ENCODE measurements at places on chromosomes 13 and 19.

DNA sequence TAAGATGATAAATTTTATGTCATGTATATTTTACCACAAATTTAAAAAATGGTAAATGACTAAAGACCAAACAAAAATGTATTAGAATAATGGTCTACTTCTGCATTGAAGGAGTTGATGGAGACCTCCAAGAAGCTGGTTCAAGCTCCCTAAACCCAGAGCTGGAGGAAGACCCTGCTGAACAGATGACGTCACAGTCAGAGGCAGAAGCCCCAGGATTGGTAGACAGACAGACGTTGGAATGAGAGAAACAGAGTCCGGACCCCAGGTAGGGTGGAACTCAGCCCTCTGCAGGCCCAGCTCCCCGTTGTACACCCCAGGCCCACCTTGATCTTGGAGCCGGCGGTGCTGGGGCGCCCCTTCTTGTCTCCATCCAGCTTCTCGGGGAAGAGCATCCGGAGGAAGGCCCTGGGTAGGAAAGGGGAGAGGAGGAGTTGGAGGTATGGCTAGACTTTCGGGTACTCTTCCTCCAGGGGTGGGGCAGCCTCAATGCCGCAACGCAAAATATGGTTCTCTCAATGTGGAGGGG, 25.7 kb upstream of the ZNF414 start:
- no peak for DNase-seq

GRCh38 chr13:59690857-59691500, 472.7 kb downstream of the DIAPH3 start:
- DNase-seq: no peak

GRCh38 chr13:46158983-46159382, 23.0 kb downstream of the LCP1 start:
- no peak for DNase-seq

DNA sequence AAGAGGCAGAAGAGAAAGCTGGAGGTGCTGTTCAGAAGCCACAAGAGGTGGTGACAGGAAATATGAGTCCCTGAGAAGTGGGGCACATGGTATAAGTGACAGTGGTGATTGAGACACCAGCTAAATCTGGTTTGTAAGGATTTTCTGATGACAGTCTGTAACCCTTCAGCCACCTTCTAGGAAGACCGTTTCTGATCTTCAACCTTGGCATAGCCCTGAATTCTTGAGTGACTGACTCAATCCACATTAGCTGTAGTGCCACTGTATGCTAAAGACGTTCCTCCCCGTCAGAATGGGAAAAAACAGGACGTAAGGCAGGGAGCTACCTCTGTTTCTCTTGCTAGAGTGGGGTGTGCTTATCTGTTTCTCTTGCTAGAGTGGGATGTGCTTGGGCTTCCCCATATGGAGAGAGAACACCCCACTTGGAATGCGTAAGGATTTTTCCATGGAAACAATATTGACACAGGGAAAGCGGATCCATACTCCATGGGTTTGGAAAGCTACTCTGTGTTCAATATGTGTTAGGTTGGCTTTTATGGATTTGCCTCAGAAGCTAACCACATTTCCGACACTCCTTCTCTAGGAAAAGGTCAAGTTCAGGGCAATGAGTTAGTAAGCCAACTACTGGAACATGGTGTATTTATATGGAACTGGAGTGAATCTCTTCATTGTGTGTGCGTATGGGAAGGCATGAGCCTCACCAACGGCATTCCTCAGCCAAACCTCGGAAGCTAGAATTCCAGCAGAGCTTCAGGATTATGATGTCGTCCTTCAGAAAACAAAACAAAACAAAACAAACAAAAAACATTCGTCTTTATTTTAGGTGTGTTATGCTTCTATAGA, 948.8 kb upstream of the SLC10A2 start:
- no peak for DNase-seq

DNA sequence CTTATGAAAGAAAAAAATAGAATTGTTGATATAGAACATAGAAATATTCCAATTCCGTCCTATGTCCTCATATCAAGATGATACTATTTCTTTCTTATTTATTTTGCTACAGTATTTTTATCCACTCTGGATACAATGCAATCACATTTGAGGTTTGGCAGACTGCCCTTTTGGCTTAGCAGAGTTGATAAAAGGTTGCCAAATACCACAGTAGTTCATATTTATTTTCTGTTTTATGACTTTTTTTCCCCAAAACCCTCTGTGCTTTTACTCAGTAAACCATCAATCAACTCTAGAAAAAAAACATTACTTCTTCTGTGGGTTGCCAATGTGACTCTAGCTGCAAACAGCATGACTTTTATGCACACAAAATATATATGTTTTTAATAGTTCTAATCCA, 424.5 kb downstream of the PCDH9 start:
- no peak for DNase-seq

- DNase-seq: no peak
Observed at GRCh38 chr13:71017607-71018006, 849.4 kb downstream of the DACH1 start.

GRCh38 chr13:48403913-48404312, 9.0 kb downstream of the LPAR6 start:
- DNase-seq: no peak

DNA sequence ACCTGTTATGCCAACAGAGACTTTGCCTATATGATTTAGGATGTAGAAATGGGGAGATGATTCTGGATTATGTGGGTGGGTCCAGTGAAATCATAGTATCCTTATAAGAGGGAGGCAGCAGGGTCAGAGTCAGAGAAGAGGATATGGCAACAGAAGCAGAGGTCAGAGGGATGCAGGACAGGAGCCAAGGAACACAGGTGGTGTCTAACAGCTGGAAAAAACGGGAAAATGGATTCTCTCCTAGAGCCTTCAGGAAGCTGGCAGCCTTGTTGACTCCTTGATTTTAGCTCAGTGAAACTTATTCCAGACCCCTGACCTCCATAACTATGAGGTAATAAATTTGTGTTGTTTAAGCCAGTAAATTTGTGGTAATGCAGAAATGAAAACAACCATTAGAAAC, 28.8 kb upstream of the OXGR1 start:
- no peak for DNase-seq

GRCh38 chr13:71021825-71022422, 845.1 kb downstream of the DACH1 start:
- no peak for DNase-seq

GRCh38 chr13:23871616-23872220, 17.5 kb downstream of the MIPEP start:
- DNase-seq: no peak

DNA sequence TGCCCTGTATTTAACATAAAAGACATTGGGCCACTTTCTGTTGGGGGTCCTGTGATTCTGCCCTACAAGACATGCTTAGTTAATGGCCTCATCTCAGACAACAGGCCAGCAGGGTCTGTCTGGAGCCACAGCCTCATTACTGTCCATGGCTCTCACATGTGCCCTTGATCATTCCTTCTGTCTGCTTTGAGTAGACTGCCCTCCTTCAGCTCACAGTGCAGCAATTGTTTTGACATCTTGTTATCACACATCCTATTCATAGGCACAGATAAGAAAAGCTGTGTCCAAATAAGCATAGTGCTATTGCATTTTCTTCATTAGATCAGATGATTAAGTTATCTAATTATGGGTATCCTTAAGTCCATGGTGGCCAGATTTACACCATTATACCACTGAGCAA, 127.9 kb downstream of the KCTD12 start:
- no peak for DNase-seq

GRCh38 chr19:3333662-3334061, 32.7 kb upstream of the NFIC start:
- DNase-seq: no peak

- no peak for DNase-seq
Observed at GRCh38 chr13:42007844-42008243, 40.6 kb upstream of the DGKH start.

DNA sequence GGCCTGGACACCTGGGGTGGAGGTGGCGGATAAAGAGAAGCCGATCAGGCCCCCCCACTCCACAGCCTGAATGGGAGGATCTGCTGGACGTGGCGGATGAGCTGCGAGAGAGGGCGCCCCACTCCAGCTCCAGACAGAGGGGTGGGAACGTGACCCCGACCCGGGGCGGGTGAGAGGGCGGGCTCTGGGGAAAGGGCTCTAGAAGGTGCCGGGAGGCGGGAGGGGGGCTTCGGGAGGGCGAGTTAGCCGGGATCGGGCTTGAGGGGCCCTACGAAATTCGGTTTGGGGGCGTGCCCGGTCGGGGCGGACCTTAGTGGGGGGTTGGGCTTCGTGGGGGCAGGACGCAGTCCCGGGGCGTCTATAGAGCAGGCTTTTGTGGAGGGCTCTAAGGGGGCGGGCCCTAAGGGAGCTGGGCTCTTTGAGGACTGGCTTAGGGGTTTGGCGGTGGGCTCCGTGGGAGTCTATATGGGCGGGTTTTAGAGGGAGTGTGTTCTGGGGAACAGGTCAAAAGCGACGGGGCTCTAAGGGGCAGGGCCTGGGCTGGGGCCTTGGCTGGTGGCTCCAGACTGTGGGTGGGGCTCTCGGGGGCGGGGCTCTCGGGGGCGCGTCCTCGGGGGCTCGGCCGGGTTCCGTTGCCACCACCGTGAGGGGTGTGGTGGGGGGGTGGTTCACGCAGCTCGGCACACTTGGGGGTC, 4.1 kb upstream of the NANOS3 start:
- no peak for DNase-seq

- DNase-seq: no peak
Observed at GRCh38 chr13:50686551-50686950, 156.9 kb downstream of the DLEU7 start.

GRCh38 chr13:56352901-56353300, 787.8 kb upstream of the PRR20A start:
- no peak for DNase-seq

- no peak for DNase-seq
Observed at GRCh38 chr19:14127929-14128509, 8.4 kb downstream of the ASF1B start.

- no peak for DNase-seq
Observed at GRCh38 chr13:20711301-20712044, 8.0 kb downstream of the IL17D start.

DNA sequence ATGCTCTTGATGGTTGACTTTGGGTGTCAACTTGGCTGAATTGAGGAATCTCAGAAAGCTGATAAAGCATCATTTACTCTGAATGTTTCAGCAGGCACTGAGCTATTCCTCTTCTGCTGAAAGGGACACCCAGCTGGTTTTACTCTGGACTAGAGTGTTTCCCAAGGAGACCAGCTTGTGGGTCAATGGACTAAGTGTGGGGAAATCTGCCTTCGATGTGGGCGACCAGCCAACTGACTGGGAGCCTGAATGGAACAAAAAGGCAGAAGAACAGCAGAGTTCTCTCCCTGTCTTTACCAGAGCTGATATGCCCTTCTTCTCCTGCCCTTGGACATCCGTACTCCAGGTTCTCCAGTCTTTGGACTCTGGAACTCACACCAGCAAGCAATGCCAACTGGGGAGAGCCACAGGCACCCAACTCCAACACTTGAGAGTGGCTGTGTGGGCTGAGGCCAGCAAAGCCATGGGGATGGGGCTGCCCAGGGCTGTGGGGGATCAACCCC, 32.2 kb downstream of the MRPL57 start:
- DNase-seq: no peak

- no peak for DNase-seq
Observed at GRCh38 chr19:925087-925525, 729 bp upstream of the ARID3A start.

- no peak for DNase-seq
Observed at GRCh38 chr13:42333613-42334328, 61.8 kb downstream of the AKAP11 start.

GRCh38 chr19:9834307-9834725, 802 bp upstream of the PIN1 start:
- DNase-seq: no peak

GRCh38 chr19:4803736-4804695, 12.5 kb downstream of the FEM1A start:
- DNase-seq: no peak

DNA sequence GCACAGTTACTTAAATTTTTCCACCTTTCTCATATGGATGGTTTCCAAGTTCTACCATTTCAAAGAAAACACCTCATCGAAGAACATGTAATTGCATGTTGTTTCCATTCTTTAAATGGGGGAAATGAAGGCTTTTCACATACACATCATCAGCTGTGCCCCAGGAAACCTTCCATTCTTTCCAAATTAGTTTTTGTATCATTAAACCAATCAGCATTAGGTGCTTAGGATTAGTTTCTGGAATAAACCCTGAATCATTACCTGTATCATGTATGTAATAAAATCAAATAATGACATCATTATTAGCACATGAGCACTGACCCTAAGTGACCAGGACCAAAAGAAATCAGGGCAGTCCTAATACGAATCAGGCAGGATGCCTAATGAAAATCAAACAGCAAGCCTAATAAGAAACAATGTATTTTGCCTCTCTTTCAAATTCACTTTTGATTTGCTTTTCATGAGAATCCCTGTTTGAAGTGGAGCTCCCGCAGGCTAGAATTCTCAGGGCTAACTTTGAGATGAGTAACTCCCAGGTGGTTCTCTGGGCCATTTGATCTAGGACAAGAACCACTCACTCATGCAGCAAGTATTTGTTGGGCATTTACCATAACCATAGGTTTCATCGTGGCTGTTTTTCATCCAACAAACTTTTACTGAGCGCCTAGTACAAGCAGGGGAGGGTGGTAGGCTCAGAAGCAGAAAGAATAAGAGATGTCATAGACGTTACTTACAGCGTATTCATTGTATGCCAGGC, 89.2 kb downstream of the MZT1 start:
- no peak for DNase-seq

DNA sequence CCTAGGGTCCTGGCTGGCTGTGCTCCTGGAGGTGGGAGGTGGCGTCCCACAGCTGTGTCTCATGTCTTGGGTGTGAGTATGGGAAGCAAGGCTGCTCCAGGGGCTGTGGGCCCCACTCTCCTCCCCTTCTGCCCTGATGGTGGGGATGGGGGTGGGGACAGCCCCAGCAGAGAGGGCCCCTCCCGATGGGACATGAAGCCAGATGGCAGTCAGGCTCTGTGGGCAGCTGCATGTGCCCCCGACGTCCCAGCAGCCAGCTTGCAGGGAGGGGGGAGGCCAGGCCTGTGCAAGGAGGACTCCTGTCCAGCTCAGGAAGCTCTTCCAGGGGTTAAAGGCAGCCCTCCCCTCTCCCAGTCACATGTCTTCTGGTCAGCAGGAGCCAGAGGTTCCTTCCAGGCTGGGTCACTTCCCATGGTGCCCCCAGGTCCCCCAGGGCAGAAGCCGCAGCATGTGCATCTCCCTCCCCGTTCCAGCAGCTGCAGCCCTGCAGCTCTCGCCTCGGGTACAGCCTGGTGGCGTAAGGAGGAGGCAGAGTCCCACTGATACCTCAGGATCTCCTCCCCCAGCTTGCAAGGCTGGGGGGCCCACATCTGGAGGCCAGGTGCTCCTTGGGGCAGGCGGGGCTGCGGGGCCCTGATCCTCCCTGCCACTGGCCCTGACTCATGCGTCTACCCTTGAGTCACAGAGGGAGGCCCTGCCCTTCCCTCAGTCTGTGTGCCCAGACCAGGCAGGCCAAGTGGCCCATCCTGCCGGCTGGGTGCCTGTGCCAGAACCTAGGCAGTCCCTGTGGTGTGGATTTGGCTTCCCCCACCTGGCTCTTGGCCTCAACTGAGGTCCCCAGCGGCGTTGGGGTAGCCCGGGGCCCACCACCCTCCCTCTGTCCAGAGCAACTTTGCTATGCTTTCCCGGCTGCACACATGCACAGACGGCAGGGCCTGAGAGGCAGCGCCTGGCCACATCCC, 13.0 kb downstream of the YIPF2 start:
- DNase-seq: no peak

GRCh38 chr13:28830580-28830979, 10.4 kb downstream of the MTUS2 start:
- no peak for DNase-seq

- DNase-seq: no peak
Observed at GRCh38 chr19:17300992-17301619, 2.1 kb downstream of the ABHD8 start.
